Stimulated activated CD4-positive, alpha-beta T cell treated with anti-CD3 and anti-CD28 coated beads, Interleukin-15, amount 100 ng/mL, for 48 hours (primary cell): ENCODE measurements at places on chromosomes 2 and 18.

DNA sequence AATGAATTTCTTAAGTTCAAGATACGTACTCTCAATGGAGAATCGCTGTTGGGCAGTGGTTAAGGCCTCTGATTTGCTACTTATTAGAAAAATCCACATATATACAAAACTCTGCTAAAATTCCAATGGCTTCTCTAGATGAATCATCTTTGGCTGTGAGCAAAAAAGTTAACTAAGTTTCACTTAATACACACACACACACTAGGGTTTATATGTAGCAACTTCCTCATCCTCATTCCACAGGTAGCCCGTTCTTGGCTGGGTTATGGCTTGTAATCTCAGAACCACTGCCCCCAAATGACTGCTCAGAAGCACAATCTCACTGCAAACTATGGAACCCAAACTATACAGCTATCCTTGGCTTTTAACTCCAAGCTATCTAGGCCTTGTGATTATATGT, 99.7 kb downstream of the SMAD2 start:
- no peak for DNase-seq

GRCh38 chr18:48968412-48969215, 17.8 kb upstream of the SMAD7 start:
- no peak for DNase-seq

- DNase-seq = no peak
These were observed 11.7 kb upstream of the TEX261 start for GRCh38 chr2:71006323-71006722.

- no peak for DNase-seq
These were observed 185.2 kb upstream of the SLC14A2 start for GRCh38 chr18:45430041-45430440.

DNA sequence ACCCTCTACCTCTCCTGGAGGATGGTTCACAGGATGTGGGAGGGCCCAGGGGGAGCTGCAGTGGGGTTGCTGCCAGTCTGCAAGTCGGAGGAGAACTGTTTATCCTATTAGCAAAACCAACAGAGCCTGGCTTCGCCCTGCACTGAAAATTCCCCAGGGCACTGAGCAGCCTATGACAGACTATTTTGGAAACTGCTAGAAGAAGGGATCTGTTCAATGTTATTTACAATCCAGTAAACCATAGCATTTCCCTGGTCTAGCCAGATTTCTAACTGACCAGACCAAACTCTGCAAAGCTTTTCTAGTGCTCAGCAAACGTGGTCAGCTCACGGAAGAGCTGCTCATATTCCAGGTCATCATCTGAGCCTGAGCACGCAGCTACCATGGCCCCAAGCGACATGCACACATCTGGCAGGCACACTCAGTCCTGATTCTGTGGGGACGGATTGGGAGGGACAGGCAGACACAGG, 64.8 kb upstream of the PID1 start:
- no peak for DNase-seq

GRCh38 chr2:200778038-200778437, 33.7 kb upstream of the BZW1 start:
- DNase-seq = no peak

GRCh38 chr2:134657650-134658250, 61.0 kb downstream of the TMEM163 start:
- DNase-seq = no peak

DNA sequence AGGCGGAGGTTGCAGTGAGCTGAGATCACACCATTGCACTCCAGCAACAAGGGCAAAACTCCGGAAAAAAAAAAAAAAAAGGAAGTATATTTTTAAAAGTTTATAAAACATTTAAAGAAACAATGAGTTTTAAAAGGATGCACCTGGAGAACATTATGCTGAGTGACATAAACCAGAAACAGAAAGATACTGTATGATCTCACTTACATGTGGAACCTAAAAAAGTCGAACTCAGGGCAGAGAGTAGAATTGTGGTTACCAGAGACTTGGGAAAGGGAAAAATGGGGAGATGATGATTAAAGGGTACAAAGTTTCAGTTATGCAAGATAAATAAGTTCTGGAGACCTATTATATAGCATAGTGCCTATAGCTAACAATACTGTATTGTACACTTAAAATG, 52.8 kb upstream of the RTN4 start:
- no peak for DNase-seq

DNA sequence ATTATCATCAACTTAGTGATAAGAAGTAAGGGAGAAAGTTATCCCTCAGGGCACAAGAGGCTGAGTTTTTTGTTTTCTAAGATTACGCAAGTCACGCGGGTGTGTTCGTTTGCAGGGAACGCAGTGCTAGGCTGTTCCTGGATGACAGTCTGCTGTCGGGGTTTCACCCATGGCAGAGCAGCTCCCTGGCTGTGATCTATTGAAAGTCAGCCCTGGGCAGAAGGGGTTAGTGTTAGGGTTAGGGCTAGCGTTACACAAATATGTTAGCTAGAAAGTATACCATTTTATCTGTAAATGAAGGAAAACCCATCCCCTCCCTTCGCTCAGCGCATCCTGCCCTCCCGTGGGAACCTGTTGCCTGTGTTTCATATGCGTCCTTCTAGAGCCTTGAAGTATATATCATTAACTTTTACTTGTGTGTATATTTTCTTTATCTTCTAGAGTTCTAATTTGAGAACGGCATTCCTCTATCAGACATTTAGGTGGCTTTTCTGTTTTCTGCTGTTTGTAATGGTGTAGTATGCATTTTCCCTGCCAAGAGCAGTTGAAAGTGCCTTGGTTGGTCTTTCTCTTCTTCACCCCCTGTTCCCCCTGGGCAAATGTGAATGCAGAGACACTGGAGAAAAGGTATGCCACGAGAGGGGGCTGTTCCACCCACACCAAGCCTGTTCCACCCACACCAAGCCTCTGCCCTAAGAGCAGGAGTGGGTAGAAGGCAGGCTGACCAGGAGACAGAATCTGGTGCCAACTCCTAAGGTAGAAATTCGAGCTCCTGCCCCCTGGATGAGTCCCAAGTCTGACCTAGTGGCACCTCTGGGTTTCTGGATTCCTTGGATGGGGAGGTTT, 47.0 kb downstream of the ARMC9 start:
- DNase-seq = no peak

DNA sequence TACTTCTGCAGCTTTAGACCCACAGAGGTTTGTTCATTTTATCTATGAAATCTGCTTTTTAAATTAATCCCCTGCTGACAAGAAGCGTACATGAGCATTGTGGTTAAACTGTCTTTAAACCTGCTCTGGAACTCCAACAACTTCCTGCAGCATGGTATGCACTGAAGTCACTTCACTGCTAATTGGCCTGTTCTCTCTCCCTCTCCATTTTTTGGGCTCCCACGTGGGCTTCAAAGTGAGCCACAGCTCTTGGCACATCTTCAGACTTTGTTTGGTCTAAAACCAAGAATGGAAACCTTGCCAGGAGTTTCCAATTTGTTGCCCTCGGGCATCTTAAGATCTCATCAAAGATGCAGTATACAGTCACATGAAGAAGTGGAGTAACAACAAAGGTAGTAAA, 311.4 kb downstream of the LRRTM1 start:
- no peak for DNase-seq

- no peak for DNase-seq
These were observed 213.2 kb downstream of the ANAPC1 start for GRCh38 chr2:111670776-111671175.

DNA sequence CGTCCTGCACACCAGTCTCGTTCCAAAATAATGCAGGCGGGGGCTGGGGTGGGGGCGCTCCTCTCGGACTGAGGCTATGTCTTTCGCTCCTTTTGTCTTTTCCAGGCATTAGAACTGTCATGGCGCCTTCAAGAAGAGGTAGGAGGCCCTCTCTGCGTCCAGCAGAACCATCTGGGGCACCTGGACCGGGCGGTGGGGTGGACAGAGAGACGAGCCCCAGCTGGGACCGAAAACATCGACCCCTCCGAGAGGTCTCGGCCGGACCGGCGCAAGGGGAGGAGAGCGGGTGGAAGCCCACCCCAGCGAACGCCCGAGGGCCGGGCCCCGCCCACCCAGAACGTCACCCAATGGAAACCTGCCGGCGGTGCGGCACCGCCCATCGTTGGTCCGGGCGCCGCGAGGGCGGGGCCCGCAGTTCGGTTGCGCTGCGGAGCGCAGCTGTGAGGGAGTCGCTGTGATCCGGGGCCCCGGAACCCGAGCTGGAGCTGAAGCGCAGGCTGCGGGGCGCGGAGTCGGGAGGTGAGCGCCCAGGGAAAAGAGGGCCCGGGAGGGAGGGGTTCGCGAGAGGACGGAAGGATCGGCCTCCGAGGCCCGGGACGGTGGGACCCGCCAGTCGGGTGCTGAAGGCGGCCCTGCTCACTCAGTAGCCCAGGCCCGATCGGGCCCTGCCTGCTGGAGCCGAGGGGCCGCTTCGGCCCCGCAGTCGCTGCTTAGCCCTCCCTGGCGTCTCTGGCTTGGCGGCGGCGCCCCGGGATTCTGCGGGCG, at the start of gene NRBP1:
Gene NRBP1, plus strand, starts transcription at position 419 of the 765 bp plus-strand sequence. CDS start 4,643 bp downstream, outside the sequence.
- DNase-seq = peak; percentile 78

GRCh38 chr18:40577981-40578365, 1377.1 kb upstream of the PIK3C3 start:
- DNase-seq = no peak

DNA sequence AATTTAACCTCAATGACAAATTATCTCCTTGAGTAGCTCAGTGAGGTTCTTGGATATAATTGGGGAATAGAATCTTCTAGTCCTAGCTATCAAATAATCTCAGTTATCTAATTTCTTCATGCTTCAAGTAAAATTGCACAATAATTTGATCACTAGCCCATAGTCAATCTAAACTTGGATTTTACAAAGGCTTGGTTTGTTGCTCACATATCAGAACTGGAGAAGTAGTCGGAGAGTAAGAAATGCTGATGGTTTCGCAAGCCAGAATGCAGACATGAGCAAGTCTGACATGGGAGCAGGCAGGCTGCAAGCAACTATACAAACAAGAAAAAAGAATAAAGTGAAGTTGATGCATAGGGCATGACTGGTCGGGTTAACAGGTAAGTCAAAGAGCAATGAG, 11.7 kb upstream of the PDE11A start:
- no peak for DNase-seq

GRCh38 chr2:26008851-26009566, 24.9 kb upstream of the RAB10 start:
- DNase-seq = no peak

DNA sequence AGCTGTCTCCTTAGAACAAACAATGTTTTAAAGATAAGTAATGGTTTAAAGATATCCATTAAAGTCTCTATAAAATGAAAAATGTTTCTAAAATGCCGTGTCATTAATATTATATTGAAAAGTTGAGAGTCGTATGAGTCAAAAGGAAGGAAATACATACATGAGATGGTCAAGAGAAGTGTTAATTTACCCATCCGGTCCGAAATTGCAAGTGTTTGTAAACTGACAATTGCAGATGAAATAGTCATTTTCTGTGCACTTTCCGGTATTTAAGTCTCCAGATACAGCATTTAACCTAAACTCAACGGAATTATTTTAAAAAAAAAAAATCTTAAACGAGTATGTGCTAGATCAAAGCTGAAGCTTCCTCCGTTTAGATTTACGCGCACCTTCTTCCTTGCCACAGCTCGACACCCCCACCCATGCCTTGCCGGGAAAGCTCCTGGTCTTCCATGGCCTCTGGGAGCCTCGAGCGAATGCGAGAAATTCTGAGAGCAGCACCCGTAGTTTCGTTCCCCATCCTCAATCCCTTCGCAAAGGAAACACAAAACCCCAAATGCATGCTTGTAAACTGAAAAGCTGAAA, 1.8 kb downstream of the DSC3 start:
- no peak for DNase-seq

DNA sequence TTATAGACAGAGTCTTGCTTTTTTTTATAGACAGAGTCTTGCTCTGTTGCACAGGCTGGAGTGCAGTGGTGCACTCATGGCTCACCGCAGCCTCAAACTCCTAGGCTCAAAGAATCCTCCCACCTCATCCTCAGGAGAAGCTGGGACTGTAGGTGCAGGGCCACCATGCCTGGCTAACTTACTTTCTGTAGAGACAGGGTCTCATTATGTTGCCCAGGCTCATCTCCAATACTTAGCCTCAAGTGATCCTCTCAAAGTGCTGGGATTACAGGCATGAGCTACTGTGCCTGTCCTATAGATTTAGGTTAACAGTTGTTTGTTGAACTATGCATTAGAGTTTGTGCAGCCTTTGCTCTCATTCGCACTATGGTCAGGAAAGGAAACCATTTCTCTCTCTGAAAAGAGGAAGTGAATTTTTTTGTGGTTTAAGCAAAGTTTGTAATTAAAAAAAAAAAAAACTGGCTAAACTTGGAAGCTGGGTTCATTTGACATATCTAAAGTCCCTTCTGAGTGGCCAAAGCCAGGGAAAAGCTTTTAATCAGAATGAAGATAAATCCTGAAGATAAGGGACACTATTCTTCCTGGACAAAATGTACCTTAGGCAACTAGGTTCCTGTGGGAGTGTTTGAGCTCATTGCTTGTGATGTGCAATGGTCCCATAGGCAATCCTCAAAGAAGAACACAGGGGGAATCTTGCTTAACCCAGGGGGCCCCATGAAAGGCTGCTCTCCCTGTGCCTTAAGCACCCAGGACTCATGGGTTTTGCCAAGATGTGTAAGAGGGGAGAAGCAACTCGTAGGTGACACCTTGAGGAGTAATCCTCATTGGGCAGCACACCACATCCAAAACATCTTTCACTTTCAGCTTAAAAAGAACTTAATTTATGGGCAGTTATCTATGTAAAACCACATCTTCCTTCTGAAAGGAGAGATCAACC, 201.7 kb downstream of the MREG start:
- DNase-seq = no peak

GRCh38 chr2:222693837-222694236, 22.4 kb downstream of the MOGAT1 start:
- no peak for DNase-seq

DNA sequence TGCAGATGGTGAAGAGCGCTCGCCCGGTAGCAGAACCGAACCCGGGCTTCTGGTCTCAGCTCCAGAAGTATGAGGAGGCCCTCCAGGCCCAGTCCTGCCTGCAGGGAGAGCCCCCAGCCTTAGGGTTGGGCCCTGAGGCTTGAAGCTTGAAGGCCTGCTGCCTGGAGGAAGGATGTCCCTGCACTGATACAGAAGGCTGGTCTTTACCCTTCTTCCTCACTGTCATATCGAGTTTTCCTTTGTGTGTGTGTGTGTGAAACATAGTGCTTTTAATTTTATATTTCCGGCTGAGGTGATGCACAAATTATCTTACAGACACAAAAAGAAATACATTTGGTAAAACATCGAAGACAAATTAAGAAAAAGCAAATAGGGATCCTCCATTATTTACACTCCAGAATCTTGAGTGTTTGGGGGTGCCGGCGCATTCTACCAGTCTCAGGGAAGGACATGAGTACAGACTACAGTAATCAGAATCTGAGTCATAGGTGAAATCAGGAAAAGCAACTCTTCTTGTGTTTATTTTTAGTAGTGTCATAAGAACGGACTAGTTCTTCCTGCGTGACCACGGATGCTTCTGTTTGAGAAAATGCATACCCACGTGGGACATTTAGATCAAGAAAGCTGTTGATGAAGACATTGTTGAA, 1.3 kb downstream of the DUSP28 start:
- no peak for DNase-seq

- no peak for DNase-seq
These were observed 103.5 kb upstream of the CTDP1 start for GRCh38 chr18:79575891-79576685.
